Kidney (tissue), 22 donors: ENCODE measurements at places on chromosomes 5 and 9. TPM values are rescaled to one million over a fixed set of nuclear protein-coding genes. Genes with fewer than 3 reads are reported as not detected.

- peak; percentile 62 for DNase-seq
Observed at GRCh38 chr9:1837453-1838084, 177.6 kb upstream of the SMARCA2 start.

- DNase-seq: peak; percentile 56
Observed at GRCh38 chr9:29212397-29213387, 1639.4 kb upstream of the C9orf72 start.

DNA sequence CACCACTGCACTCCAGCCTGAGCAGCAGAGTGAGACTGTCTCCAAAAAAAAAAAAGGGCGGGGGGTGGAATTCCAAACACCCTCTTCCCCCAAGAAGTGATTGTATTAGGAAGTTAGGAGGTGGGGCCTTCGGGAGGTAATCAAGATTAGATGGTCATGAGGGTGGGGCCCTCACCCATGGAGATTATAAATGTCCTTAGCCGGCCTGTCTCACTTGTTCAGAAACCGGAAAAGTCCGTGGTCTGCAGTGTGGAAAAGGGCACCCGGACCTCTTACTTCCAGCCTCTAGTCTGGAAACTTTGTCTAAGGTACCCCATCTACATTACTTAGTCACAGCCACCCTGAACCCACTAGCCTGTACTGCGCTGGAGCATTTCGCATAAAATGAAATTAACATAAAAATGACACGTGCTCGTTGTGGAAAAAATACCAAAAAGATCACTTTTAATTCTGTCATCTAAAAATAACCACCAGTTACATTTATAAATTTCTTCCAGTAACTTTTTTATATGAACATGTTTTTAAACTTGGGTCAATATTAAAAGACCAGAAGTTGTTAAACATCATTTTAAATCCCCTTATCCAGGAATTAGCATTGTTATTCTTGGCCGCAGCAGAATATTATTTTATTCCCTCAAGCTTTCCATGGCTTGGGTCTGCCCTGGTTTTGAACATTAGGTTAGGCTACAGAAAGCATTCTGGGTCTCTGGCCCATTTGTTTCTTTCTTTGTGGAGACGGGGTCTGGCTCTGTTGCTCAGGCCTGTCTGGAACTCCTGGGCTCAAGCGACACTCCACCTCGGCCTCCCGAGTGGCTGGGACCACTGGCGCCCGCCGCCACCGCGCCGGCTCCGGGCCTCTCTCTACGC lies 1.2 kb upstream of the CKS2 start:
- no peak for DNase-seq

- no peak for DNase-seq
Observed at GRCh38 chr9:94812343-94812742, 85.8 kb downstream of the AOPEP start.

GRCh38 chr5:167920589-167920988 lies 370.9 kb upstream of the WWC1 start:
- no peak for DNase-seq

GRCh38 chr9:7739595-7739994 lies 60.0 kb downstream of the DMAC1 start:
- no peak for DNase-seq

DNA sequence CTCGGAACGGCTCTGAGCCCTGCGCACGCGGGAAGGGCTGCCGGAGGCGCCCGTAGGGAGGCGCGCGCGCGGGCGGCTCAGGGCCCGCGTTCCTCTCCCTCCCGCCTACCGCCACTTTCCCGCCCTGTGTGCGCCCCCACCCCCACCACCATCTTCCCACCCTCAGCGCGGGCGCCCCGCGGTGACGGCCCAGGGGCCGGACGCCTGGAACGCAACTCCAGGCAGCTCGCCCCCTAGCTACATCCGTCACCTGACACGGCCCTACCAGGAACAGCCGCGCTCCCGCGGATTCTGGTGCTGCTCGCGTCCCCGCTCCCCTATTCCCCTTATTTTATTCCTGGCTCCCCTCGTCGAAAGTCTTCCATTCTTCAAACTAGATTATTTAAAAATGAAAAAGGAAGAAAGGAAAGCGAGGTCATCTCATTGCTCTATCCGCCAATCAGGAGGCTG lies at the start of gene CDKN2B-AS1:
CDKN2B-AS1 (plus strand) TSS at position 236 of the 450 bp plus-strand sequence.
- DNase-seq: no peak

DNA sequence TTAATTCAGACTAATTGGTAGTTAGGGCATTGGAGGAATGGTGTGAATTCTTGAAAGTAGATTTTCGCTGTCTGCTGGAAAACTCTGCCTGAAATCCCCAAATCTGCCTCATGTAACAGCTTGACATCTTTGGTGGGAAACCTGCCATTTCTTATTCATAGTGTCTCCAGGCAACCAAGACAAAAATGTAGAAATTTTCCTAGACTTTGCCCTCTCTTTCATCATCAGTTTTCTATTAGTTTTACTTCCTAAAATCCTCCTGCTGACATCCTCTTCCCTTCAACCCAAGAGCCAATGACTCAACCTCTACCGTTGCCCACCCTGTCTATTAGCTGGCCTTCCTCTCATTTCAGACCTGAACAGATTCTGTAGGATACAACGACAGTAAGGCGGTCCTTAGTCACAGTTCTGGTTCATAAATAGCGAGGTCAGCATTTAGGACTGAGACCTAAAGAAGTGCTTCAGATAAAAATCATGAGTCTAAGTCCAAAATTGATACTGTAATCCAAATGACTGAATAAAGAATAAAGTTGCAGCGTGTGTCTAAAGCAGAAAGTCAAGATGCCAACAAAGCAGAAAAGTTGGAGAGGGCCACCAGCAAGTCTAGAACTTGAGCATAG lies 133.9 kb downstream of the MUSK start:
- no peak for DNase-seq

- no peak for DNase-seq
Observed at GRCh38 chr9:6428940-6429889, 16.2 kb downstream of the UHRF2 start.

GRCh38 chr5:179420476-179420875 lies 75.2 kb upstream of the ADAMTS2 start:
- DNase-seq: no peak

- no peak for DNase-seq
Observed at GRCh38 chr9:19989213-19989612, 200.4 kb upstream of the SLC24A2 start.

GRCh38 chr5:126503602-126504104 lies 80.4 kb downstream of the GRAMD2B start:
- no peak for DNase-seq

DNA sequence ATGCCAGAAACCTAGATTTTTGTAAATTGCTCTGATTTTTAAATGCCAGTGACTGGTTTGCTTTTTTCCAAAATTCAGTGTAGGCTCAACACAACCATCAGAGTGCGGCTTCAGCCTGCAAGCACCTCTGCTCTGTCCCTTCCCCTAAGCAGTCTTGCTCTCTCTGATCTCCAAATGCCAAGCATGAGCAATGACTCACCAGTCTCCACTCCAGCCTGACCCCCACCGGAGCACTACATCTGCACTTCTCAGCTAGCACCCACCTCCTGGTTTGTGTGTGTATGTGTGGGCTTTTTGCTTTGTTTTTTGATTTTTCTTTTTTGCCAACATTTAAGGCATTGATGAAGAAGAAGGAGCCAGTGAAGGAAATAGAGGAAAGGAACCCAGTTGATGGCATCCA lies 61.4 kb upstream of the ADRA1B start:
- DNase-seq: no peak

DNA sequence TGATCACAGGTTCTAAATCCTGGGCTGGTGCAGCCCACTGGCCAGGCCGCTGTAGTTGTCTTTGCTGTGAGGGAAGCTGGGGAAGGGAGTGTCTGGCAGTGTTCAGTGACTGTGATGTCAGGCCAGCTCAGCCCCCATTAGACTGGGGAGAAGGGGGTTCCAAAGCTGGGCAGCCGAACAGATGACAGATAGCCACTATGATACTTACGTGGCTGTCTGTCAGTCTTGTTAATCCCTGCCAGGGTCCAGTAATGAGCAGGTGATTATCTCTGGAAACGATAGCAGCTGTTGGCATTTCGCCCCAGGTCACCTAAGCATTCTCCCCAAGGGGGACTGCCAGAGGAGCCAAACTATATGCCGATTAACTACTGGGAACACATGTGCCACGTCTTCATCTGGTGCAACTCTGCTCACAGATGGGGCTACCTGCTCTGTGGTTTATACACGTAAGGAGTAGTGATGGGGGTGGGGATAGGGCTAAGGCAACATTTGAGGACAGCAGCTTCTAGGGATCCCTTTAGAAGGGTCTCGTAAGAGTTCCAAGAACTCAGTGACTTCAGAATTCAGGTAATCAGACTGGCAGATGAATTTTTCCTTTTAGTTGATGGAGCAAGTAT lies 396.3 kb downstream of the KDM4C start:
- DNase-seq: no peak

GRCh38 chr5:40559306-40559705 lies 120.4 kb upstream of the PTGER4 start:
- DNase-seq: no peak

DNA sequence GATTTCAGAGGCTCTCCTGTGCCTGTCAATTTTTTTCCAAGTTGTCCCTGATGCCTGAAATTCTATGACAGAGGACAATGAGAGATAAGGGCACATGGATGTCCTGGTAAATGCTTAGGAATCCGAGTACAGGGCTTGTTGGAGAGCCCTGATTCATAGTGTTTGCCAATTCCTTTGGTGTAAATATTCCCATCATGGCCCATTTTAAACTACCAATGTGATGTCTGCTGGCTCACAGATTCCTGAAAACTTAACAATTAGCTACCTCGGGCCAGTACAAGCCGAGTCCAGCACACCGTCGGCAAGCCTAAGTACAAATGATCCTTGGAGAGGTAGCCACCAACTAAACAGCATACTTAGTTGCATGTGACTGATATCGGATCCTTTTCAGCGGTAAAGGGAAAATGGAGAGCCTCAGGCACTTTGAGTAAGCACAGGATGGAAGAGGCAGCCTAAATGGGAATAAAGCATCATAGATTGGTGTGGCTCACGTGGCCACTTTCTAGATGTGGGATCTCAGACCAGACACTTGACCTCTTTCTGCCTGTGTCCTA lies 3.6 kb downstream of the ITK start:
- no peak for DNase-seq

Gene LOX
- total RNA-seq: 9.2 TPM

Gene FBP2
- not detected for total RNA-seq

Gene DYNC2I2
- 76.6 TPM for total RNA-seq

Gene FAM240B
- total RNA-seq: not detected

Gene FAT2
- 0.13 TPM for total RNA-seq

Gene SH3PXD2B
- total RNA-seq: 22.8 TPM

Gene TEX48
- not detected for total RNA-seq

Gene IFNA21
- not detected for total RNA-seq

Gene RFESD
- 2.6 TPM for total RNA-seq
